Stimulated activated CD4-positive, alpha-beta T cell treated with anti-CD3 and anti-CD28 coated beads, Interleukin-4, amount 100 ng/mL, for 48 hours (primary cell): ENCODE measurements at places on chromosomes 7 and 10.

DNA sequence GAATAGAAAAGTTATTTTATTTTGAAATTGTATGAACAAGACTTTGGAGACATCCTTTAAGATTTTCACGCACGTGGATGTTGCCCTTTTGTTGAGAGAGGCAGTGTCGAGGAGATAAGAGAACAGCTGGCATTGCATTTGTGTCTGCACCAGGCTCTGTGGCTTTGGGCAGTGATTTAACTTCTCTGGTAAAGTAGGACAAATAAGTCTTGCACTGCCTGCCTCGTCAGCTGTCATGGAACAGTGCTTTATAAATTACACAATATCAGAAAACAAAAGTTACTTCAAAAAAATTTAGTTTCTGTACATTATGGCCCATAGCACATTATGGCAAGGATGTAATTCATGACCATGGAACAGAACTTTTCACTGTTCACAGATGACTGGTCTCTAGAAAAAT lies 20.1 kb downstream of the SNX10 start:
- no peak for DNase-seq

DNA sequence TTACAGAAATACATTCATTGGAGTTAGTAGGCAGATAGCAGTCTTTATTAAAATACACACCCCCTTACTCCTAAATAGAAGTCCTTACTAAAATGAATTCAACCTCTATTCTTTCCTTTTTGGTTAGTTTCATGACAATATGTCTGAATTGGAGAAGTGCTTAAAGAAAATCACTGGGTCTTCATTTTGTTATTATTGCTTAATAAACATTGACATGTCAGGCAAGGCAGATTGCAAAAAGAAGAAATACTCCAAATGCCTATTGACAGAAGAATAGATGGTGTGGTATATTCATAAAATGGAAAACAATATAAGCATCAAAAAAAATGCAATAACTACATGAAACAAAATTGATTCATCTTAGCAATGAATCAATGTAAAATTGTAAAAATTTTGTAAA lies 135.5 kb downstream of the TMEM26 start:
- no peak for DNase-seq

GRCh38 chr10:10292501-10292900 lies 725.2 kb upstream of the CELF2 start:
- no peak for DNase-seq

GRCh38 chr7:64558781-64559180 lies 4.1 kb downstream of the ZNF680 start:
- DNase-seq = no peak

GRCh38 chr7:97226541-97226940 lies 109.0 kb downstream of the SDHAF3 start:
- no peak for DNase-seq

DNA sequence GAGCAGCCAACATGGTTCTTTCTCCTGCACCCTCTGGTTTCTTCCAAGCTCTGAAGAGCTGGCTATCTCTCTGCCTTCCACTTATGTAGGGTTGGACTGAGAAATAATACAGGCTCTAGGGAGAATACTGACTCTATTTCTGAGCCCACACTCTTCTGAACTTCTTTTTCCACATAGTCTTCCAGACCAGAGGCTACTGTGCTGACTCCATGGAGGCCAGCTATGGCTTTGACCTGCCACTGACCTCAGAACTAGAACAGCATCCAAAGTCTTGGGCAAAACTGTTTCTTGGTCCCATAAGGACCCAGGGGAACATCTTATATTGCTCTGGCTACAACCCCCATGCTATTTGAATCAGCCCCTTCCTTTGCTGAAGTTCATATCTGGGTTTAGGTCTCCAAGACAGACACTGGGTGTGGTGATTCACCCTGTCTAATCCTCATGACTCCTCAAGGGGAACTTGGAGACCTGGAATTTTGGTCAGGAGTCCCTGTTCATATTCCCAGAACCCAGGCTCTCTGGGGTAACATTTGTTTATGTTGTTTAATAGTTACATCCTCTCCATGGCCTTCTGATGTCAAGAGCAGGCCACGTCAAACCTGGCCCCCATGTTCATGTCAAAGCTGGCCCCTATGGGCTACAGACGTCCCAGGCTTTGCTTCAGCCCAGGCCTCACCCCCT lies 12.1 kb upstream of the PLAU start:
- DNase-seq = no peak

GRCh38 chr10:74738052-74738451 lies 88.3 kb upstream of the KAT6B start:
- DNase-seq = no peak

- DNase-seq = no peak
Measured at GRCh38 chr7:82234457-82235049, 209.0 kb downstream of the CACNA2D1 start.

DNA sequence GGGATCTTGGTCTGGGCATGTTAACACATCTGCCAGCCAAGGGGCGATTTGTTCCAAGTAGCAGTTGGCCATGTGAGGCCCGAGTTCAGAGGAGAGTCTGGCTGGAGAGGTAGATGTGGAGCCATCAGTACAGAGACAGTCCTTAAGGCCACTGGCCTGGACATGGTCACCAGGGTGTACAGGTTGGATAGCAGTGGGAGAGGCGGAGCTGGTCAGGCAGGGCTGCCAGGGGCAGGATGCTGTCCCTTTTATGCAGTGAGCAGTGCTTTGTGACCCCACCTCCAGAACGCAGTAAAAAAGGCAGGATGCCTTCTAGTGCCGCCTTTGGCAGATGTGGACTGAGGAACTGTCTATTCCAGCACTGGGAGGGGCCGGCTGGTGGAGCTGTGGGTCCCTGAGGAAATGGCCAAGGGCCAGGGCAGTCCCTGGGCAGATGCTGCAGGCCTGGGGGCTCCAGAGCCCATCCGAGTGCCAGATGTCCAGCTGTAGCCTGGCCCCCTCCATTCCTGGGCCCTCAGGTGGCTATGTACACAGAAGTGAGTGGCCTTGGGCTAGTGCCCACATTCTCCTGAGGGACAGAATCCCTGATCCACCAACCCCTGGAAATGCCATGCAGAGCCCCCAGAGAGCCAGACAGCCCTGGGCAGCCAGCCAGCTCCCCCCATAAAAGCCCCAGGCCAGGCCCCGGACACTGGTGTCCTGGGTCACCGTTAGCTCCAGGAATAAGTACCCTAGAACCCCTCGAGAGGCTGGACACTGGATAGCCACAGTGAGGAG lies 17.2 kb upstream of the MYL7 start:
- no peak for DNase-seq

- no peak for DNase-seq
Measured at GRCh38 chr7:41979834-41980307, 257.1 kb downstream of the GLI3 start.

GRCh38 chr10:58780476-58780875 lies 267.8 kb downstream of the BICC1 start:
- no peak for DNase-seq

GRCh38 chr10:109894516-109894915 lies 28.8 kb downstream of the XPNPEP1 start:
- DNase-seq = no peak

DNA sequence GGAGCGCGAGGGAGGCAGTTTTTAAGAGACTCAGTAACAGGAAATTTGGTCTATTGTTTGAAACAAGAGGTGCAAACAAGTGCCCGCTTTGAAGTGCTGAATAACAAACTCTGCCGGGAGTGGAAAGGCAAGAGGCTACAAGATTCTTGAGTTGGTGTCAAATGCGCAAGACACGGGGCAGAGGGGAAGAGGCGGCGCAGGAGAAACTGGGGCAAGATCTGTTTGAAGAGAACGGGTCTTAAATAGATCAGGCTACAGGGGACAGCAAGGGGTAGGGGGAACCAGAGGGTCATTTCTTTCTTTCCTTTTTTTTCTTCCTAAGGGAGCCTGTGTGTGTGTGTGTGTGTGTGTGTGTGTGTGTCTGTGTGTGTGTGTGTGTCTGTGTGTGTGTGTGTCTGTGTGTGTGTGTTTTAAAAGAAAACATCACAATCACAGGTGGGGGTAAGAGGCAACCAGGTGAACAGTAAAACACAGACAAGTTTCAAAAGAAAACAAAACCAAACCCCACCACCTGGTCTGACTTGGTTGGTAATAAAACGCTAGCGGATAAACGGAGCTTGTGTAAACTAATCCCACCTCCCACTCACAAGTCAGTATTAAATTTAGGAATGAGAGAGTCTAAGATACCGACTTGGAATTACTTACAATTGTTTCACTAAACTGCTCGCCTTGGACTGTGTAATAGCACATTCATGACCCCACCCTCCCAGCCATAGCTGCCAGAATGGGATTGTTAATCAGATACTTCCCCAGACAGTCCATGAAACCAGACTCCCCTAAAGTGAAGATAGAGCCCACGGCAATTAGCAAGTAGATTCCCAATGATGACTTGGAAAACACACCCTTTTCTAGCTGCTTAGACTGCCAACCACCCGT lies 13.1 kb upstream of the CUX1 start:
- no peak for DNase-seq

DNA sequence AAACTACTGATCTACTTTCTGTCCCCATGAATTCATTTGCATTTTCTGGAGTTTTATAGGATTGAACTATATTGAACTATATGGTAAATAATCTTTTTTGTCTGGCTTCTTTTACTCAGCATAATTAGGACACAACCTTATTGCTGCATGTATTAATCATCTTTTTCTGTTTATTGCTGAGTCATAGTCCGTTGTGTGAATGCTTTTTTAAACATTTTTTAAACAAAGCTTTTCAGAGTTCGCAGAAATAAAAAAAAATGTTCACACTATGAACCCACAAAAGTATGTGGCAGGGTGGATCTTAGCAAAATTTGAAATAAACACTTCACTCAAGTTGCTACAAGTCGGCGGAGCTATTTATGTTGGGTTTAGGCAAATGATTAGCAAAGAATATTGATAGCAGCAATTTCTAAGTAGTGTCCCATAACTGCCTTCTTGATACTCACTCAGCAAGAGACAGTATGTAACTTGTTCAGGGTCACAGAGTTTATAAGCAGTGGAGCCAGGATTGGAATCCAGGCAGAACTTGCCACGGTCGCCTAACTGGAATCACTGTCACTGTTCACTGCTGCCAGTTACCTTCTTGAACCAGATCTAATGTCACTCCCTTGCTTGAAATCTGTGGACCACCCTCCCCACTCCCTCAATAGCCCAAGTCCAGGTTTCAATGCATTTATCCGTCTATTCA lies 5.6 kb downstream of the CH25H start:
- no peak for DNase-seq

DNA sequence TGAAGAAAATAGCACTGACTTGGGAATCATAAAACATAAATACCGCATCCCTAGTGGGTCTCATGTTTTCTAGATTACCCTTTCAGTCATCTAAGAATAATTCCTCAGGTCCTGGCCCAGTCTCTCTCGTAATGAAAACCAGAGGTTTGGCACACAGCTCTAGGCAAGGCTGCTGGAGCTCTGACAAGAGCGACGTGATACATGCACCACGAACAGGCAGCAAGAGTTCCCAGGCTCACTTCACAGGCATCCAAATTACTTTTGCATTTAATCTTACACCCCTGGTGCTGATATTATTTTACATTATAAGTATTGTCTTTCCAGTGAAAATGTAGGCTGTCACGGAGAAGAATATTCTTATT lies 105.2 kb downstream of the THSD7A start:
- no peak for DNase-seq

- no peak for DNase-seq
Measured at GRCh38 chr10:92413519-92413918, 122.6 kb downstream of the MARCHF5 start.

DNA sequence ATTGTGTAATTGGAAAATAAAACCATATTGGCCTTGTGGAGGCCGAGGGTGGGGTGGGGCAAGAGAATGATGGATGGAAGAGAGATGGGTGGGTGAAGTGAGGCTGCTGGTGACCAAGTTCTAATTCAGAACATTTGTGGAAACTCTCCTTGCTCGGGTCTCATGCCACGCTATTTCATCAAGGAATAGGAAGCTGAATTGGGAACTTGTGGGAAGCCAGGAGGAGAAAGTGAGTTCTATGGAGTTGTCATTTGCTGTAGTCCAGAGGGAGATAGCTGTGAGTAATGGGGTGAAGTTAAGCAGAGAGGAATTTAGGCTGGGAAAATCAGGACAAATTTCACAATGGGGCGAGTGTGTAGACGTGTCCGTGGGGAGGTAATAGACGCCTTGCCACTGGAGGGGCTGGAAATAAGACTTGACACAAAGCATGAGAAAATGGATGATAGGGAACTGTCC lies 339.2 kb downstream of the LRMDA start:
- DNase-seq = no peak

- no peak for DNase-seq
Measured at GRCh38 chr7:116588641-116589594, 64.1 kb downstream of the CAV1 start.

- DNase-seq = no peak
Measured at GRCh38 chr10:86056672-86057071, 309.9 kb downstream of the GRID1 start.

DNA sequence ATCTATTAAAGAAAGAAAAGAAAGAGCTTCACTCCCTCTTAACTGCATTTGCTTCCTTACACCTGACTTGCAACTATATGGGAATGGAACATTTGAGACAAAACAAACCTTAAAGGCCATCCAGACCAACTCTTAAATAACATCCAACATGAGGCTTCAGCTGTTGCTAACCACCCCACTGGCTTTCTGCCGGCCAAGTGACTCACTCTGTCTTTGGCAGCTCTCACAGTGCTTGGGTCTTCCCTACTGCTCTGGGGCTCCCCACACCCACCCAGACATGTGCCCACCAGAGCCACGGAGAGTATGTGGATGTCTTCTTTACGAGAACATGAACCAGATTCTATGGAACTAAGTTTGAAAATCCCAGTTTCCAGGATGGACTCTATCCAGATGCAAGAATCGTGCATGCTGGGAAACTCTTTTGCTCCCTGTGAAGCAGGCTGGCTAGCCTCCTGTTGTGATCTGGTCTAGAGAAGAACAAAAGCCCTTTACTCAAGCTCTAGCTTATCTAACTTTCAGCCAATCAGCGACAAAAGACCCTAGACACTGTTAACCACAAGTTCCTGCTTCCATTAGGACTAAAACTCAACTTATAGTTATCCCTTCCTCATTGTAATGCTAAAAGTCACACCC lies 245.7 kb downstream of the TCERG1L start:
- DNase-seq = no peak
